ENCODE measurements at places on chromosomes 12 and 14.

DNA sequence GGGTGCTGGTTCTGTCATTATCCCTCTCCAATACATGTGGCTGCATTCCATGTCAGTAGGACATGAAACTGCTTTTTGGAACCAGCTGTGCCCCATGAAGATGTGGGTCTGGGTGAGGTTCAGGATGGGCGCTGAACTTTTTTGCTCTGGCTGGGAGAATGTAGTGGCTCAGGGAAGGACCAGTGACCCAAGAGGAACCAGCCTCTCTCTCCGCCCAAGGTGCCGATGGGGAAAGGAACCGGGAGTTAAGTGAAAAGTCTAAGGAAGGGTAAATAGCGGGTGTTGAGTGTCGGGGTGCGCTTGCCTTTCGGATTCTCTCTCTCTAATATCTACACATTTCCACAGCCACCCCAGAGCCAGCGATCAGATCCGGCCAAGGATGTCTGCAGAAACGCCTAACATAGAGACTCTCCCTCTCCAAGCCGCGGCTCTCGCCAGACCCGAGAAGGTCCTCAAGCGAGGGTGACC, 7.8 kb downstream of the ARHGEF25 start:
- DNase-seq = no peak

GRCh38 chr14:75615200-75615599, 36.8 kb downstream of the FLVCR2 start:
- no peak for DNase-seq

GRCh38 chr14:66092748-66093147, 393.4 kb upstream of the CCDC196 start:
- DNase-seq = no peak

GRCh38 chr12:27922531-27923139, 49.9 kb downstream of the PTHLH start:
- no peak for DNase-seq

DNA sequence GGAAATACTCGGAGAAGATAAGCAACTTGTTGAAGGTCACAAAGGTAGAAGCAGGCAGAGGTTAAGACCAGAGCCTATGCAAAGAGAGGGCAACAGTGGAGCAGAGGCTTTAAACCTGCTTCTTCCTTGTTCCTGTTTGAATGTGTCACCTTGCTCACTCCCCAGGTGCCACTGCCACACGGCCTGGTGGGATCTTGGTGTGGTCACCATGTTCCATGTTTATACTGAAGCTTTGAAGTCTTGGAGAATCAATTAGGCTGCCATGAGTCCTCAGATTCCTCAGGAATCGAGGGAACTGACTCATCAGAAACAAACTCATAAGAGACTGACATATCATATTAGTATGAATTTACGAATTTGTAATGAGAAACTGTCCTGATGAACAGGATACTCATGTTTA, 46.8 kb downstream of the IQSEC3 start:
- no peak for DNase-seq

- no peak for DNase-seq
These were observed 53.7 kb downstream of the GPR68 start for GRCh38 chr14:91190853-91191252.

DNA sequence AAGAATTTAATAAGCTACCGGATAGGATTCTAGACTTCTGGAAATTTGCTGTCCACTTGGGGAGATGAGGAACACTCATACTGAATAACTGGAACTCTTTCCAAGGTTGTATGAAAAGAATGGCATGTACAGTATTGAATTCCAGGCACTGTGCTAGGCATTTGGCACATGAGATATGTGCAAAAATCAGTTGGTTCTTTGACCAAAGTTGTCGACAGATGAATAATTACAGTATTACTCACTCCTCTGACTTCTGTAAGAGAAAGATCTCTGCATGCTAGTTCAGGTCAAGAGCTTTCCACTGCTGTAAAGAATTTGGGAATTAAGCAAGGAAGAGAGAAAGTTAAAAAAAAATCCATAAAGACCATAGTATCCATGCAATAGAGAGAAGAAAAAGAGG, 764.7 kb downstream of the BCL11B start:
- no peak for DNase-seq

DNA sequence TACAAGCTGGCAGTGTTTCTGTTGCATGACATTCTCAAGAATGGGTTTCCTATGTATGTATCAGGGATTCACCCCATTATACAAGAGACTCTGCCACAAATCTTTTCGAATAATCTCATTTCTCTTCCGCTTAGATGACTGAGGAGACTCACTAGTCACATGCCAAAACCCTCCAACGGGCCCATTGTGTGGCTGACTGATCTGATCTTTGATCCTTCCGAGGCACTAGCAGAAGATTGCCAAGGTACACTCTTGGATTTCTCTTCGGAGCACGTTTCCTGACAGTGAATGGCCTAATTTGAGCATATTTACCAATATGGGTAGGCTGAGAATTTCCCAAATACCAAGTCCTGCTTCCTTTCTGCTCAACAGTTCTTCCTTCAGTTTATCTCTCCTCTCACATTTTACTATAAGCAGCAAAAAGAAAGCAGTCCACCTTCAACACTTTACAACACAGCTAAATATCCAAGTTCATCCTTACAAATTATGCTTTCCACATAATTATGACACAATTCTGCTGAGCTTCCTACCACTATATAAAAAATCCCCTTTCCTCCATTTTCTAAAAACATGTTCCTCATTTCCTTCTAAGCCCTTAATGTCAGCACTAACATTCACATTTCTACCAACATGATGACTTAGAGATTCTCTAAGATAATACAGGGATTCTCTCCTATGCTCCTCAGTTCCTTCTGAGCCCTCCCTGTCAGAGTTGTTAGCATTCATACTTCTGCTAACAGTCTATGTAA, 11.0 kb downstream of the PRPH start:
- no peak for DNase-seq

DNA sequence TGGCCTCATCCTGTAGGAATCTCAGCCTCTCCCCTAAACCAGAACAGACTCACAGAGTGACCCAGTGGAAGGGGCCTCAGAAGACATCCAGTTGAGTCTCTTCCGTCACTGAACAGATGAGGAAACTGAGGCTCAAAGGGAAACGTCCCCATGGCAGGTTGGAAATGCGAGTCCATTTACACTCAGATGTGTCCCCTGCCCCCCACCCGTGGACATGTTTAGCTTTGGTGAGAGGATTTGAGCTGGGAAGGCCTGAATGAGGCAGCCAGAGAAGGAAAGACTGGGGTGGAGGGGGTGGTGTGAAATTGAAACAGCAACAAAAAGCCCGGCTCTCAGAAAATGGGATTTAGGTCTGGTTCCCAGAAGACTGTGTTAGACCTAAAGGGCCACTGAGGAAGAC, 1.7 kb downstream of the FAIM2 start:
- DNase-seq = no peak

GRCh38 chr12:34605510-34605887, 583.2 kb downstream of the ALG10 start:
- no peak for DNase-seq

DNA sequence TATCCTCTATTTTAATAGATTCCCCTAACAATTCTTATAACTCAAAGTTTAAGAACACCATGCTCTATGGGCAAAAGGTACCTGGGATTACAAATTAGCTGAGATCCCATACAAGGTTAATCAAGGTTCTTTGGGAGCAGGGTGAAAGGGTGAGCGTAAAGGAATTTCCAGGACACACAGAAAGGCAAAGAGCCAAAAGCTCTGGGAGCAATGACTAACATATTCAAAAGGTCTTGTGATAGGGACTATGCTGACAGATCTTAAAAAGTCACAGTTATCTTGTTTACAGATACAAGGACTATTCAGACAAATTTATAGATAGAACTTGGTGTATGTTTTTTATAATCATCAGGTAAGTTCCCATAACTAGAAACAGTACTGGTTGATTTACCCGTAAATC, 19.5 kb upstream of the PPFIBP1 start:
- no peak for DNase-seq

DNA sequence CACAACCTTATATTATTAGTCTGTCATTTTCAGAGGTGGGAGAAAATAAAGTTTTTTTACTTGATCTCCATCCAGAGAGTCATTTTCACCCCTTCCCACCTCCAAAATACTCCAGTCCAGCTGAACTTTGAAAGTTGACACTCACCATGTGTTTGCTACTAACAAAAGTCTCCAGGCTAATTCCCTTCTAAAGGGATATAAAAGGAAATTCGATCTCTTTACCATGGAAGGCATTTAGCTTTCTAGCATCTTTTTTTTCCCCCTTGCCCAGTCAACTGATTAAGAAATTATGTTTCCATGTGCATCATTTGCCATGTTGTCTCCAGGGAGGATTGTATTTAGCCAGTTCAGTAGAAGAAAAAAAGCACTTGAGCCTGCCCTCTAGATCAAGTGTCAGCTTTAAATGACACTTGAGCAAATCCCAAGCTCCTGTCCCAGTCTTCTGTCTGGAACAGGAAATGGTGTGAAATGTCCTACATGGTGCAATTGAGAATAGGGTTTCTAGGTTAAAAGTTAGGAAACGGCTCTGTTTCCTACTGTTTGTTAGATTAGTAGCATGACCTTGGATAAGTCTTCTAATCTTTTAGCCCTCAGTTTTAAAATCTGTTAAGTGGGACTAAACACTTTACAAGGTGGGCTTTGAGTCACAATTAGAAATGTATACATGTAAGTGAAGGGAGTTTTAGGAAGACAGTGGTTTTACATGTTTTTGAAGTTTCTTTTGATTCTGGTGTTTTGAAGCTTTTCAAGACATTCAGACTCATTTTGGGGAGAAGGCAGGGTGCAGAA, 67.2 kb downstream of the GNS start:
- no peak for DNase-seq

DNA sequence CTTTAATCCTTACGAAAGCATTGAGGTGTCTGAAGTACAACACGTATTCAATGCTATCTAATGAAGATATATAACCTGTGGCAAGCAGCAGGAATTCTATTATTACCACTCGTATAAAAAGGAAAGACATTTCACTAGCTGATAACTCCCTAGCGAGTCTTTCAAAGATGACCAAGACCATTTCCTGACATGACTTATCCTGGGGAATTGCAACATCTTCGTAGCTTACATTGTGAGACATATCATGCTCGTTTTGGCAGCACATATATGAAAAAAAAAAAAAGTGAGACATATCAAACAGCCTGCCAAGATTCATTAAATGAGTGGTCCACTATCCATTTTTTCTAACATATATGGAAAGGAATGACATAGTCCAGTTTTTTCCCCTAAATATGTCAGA, 337.0 kb downstream of the FSCB start:
- DNase-seq = no peak

DNA sequence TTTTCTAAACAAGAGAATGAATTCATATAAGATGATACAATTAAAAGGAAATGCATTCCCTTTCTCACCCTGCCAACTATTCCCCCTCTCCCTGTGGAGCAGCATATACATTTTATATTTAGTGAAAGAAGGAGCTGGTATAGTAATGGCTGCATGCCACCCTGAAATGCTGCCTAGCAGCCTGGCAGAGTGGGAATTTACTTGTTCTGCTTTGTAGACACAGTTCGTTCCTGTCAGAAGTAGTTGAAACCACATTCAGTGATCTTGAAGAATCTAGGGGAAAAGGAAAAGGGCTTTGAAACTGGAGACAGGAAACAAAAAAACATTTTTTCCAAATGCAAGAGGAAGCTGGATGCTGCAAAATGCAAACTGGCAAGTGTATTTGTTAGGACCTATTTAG, 176.0 kb upstream of the PLEKHA5 start:
- DNase-seq = no peak

- DNase-seq = no peak
These were observed 39.8 kb downstream of the NIN start for GRCh38 chr14:50791201-50791600.

- DNase-seq = no peak
These were observed 447.5 kb downstream of the PCNX1 start for GRCh38 chr14:71354801-71355200.

DNA sequence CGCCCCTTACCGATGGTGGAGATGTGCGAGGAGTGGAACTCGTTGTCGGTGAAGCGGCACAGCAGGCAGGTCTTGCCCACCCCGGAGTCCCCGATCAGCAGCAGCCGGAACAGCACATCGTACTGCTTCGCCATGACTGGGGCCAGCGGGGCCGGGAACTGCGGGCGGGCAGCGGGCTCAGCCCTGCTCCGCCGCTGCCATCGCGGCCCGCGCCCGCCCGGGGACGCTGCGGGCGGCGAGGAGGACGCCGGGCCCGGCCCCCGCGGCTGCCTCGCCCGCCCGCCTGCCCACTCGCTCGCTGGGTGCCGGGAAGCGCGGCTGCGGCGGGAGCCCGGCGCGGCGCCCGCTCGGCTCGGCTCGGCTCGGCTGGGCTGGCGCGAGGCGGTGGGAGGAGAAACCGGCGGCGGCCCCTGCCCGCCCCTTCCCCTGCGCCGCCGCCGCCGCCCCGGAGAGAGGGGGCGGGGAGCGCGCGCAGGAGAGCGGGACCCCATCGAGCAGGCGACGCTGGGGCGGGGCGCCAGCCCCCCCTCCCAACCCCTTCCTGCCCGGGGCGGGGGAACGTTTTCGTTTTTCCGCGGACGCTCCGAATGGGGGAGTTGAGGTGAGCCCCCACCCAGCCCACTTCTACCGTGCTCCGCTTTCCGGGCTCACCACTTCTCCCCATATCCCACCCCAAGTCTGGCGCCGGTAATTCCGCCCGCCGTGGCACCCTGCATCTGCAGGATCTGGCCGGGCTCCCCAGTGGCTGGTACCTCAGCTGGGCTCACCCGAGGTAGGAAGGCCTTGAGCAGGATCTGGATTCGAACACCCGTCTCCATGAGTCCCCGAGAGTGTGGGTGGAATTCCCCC, at the start of gene RAB15:
TSS of gene RAB15 (minus strand) at position 394 of the 849 bp plus-strand sequence. CDS start at position 134, 260 bp downstream.
- DNase-seq = peak; percentile 78

DNA sequence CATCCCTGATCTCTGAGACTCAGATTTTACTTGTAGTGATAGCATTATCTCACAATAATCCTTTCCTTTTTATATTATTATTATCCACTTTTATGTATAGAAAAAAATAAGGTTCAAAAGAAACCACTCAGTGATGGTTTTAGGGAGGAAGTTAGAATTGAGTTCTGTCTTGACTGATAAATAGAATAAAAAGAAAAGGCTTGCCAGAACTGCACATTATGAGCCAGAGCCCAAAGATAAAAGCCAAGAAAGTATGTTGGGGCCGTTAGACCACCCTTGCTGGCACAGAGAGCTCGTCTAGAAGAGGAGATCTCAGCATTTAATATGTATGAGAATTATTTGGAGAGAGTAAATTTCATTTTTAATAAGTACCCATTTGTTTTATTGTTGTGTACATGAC, 103.2 kb downstream of the TSPAN8 start:
- no peak for DNase-seq

DNA sequence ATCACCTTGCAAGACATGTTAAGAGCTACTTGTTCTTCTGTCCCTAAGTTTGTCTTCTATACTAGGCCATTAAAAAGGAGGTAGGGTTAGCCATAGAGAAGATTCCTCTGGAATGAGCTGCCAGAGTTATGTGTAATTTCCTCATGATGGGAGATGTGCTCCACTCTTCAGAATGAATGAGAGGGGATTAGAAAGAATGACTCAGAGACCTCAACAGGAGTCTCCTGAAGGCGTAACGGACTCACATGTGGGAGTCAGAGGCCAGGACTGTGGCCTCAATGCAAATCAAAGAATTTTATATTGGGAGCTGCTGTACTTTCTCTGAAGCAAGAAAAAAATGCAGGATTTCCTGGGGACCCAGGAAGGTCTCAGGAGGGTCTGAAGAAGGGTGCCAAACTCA, 87.8 kb upstream of the ATXN7L3B start:
- no peak for DNase-seq
